ENCODE measurements at places on chromosomes 6 and 20. TPM values are rescaled to one million over a fixed set of nuclear protein-coding genes. Genes with fewer than 3 reads are reported as not detected.

MAP3K5 gene
- total RNA-seq: 1.3 TPM

GUCA1A gene
- total RNA-seq: not detected

COL9A3 gene
- 1.7 TPM for total RNA-seq

NKAPL gene
- total RNA-seq: not detected

FAM209B gene
- 0.55 TPM for total RNA-seq

FNDC11 gene
- total RNA-seq: 0.34 TPM

- DNase-seq: peak; percentile 71
- H3K27ac ChIP-seq: peak overlapping the region; percentile 44
- peak overlapping the region; percentile 79 for H3K4me3 ChIP-seq
Observed at GRCh38 chr20:63101781-63102720, 95.3 kb upstream of the BHLHE23 start.

DNA sequence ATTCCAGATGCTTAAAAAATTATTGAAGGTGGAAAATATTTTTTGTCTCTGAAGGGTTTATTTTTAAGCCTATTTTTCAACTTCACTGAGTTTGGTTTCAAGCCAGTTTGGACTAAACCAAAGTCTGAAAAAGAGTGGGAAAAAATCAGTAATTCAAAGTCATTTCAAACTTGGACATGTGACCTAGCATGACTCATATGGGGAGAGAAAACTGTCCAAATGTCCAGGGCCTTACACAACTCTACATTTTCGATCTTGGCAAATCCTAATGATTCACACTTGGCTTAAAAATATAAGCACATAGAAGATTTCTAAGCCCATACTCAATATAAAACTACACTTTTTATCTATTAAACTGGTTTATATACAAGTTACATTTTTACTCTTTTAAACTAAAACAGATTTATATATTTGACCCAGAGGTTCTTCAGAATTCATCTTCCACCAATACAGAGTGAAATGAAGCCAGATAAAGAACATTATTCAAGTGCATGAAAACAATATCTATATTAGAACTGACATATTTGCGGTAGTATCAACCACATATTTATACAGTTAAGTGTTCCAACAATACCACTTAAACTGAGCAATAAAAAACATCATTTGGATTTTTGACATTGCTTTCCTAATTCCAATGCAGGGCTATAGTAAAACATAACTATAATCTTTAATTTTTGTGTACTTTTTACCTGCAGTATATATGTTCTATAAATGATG, 110.3 kb upstream of the TCF21 start:
- H3K4me3 ChIP-seq: no peak overlapping the region
- DNase-seq: no peak
- H3K27ac ChIP-seq: peak overlapping the region; percentile 40
- peaks cover 29% of the 10 kb centered on the region for H3K4me1 ChIP-seq
- no peaks in the 10 kb centered on the region for H3K27me3 ChIP-seq

DNA sequence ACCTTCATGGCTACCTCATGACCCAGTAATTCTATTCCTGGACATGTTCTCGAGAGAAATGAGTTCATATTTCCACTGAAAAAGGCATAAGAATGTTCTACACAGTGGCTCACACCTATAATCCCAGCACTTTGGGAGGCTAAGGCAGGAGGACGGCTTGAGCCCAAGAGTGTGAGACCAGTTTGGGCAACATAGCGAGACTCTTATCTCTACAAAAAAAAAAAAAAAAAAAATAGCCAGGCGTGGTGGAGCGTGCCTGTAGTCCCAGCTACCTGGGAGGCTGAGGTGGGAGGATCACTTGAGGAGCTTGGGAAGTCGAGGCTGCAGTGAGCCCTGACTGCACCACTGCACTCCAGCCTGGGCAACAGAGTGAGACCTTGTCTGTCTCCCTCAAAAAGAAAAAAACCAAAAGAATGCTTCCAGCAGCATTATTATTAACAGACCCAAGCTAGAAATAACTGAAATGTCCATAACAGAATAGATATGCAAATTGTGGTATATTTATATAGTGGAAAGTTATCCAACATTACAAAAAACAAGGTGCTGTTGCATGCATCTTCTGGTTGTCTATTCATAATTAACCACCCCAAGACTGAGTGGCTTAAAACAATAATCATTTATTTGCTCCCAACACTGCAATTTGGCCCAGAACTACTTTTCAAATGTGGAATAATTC, 9.4 kb upstream of the RAB44 start:
- DNase-seq: no peak
- H3K27ac ChIP-seq: no peak overlapping the region
- H3K27me3 ChIP-seq: no peaks in the 10 kb centered on the region
- peaks cover 8% of the 10 kb centered on the region for H3K4me1 ChIP-seq
- H3K4me3 ChIP-seq: no peak overlapping the region

GRCh38 chr20:37337208-37337991, 8.5 kb upstream of the SRC start:
- no peak for DNase-seq
- peaks cover 13% of the 10 kb centered on the region for H3K4me1 ChIP-seq
- no peak overlapping the region for H3K4me3 ChIP-seq
- no peaks in the 10 kb centered on the region for H3K36me3 ChIP-seq
- H3K27me3 ChIP-seq: no peaks in the 10 kb centered on the region

DNA sequence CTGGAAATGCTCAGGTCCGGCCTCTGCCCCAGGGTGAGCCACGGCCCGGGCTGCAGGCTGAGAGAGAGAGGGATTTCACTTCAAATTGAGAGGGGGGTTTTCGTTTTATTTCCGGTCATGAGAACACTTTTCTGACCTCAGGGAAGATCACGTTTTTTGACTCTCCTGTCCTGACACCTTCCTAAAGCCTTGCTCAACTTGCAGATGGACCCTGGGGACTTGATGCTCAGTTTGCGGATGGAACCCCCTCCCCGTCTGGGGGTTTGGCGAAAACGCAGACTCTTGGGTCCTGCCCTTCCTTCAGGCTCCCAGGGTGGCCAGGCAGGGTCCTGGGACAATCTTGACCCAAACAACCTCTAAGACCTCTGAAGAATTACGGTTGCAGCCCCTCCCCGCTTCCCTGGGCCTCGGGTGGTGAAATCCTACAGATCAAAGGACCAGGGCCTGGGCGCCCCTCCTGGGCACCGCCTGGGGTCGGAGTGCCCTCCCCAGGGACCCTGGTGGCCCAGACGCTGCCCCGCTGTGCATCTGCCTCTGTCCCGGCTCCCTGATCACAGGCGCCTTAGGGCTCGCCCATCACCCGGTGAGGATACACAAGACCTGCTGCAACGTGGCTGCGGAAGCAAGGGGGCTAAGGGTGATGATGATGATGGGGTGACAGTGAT, 148.2 kb downstream of the ERMARD start:
- H3K4me1 ChIP-seq: no peaks in the 10 kb centered on the region
- H3K36me3 ChIP-seq: no peaks in the 10 kb centered on the region
- H3K4me3 ChIP-seq: no peak overlapping the region
- no peaks in the 10 kb centered on the region for H3K27me3 ChIP-seq
- no peak overlapping the region for H3K27ac ChIP-seq
- no peak for DNase-seq

GRCh38 chr6:30645989-30646388, 944 bp upstream of the C6orf136 start:
- no peak for DNase-seq
- H3K4me3 ChIP-seq: peak overlapping the region; percentile 83
- H3K27ac ChIP-seq: peak overlapping the region; percentile 4
- no peaks in the 10 kb centered on the region for H3K27me3 ChIP-seq

DNA sequence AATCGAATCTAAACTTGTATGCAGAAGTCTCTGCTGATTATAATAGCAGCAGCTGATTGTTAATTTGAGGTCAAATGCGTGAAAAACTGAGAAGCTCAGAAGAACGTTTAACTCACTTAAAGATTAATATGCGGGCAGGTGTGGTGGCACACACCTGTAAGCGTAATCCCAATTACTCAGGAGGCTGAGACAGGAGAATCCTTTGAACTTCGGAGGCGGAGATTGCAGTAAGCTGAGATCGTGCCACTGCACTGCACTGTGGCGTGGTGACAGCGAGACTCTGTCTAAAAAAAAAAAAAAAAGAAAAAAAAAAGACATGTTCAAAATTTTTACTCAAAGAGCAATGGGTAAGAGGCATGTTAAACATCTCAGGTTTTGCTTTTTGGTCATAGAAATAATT, 1370.8 kb downstream of the GRIK2 start:
- no peak for DNase-seq
- H3K27me3 ChIP-seq: no peaks in the 10 kb centered on the region
- peaks cover 3% of the 10 kb centered on the region for H3K36me3 ChIP-seq
- no peak overlapping the region for H3K4me3 ChIP-seq
- H3K27ac ChIP-seq: no peak overlapping the region
- peaks cover 18% of the 10 kb centered on the region for H3K4me1 ChIP-seq

DNA sequence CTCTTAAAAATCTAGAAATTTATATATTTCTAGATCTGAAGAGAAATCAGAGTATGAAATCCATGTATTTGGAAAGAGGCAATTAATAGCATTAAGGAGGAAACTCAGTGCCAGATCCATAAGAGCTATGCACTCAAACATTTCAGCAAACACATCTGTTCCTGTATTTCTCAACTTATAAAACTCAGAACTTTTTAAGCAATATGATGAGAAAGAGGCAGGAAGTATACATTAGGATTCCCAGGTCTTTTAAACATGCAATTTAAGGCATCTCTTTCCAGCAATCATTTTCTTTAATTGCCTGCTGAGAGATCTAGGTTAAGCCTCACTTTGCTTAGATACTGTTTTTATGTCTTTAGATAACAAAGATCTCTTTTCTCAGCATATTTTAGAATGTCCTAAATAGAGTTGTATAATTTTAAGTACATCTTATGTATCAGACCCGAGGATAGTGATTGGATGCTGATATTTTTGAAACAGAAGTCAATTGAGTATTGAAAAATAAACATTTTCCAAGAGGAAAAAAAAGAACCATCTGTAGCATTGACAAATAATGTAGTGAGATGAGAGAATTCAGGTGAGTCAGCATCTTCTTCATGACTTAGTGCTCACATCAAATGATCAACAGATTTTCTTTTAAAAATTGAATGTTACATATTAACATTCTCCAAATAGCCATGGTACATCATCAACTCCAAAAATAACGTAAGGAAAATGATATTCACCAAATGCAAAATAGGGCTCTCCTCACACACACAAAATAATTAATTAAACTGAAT, 461.4 kb upstream of the NOX3 start:
- H3K27ac ChIP-seq: no peak overlapping the region
- H3K27me3 ChIP-seq: no peaks in the 10 kb centered on the region
- no peak overlapping the region for H3K4me3 ChIP-seq
- no peaks in the 10 kb centered on the region for H3K36me3 ChIP-seq

DNA sequence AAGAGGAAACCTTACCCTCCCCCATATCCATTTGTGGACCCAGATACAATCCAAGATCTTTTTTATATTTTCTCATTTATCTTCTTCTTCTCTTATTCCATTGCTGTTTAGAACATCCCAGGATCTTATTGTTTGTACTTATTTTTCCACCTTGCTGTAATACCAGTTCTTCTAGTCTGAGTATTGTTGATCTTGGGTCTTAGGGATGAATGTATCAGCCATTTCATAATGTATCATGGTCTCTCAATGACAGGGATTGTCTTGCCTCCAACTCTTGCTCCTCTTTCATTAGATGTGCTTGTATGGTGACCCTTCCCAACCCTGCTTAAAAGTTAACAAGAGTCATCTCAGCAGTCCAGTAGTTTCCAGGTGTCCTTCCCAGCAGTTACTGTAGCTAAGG, 63.3 kb downstream of the MAP3K4 start:
- peaks cover 10% of the 10 kb centered on the region for H3K36me3 ChIP-seq
- no peak for DNase-seq
- H3K27ac ChIP-seq: no peak overlapping the region
- H3K4me1 ChIP-seq: peaks cover 5% of the 10 kb centered on the region

- H3K4me3 ChIP-seq: no peak overlapping the region
- no peak for DNase-seq
- H3K27me3 ChIP-seq: no peaks in the 10 kb centered on the region
Observed at GRCh38 chr6:123967905-123968304, 164.2 kb downstream of the NKAIN2 start.

GRCh38 chr6:27592481-27593199, 119.7 kb upstream of the ZNF184 start:
- DNase-seq: no peak
- no peaks in the 10 kb centered on the region for H3K36me3 ChIP-seq
- H3K4me1 ChIP-seq: no peaks in the 10 kb centered on the region
- H3K27me3 ChIP-seq: peaks cover 30% of the 10 kb centered on the region
- no peak overlapping the region for H3K27ac ChIP-seq

DNA sequence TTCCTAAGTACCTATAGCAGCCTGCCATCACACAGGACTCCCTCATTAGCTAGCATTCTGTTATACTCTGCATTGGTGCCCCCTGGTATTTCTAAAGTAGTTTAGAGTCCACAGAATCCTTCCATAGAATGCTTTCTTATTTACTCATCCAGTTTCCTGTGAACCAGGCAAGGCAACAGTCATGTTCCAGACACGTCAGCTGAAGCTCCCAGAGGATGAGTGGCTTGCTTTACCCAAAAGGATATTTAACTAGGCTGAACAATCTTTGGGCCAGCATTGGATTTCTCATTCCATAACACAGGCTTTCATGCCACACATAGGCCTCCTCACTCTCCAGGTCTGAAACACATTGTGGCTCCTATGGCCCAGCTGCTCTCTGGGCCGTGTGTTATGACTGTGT, 203.8 kb upstream of the MAP3K7 start:
- H3K4me3 ChIP-seq: no peak overlapping the region
- no peak for DNase-seq
- no peak overlapping the region for H3K27ac ChIP-seq
- H3K27me3 ChIP-seq: no peaks in the 10 kb centered on the region
- H3K36me3 ChIP-seq: no peaks in the 10 kb centered on the region

- DNase-seq: no peak
- no peak overlapping the region for H3K27ac ChIP-seq
- H3K36me3 ChIP-seq: peaks cover 7% of the 10 kb centered on the region
- no peaks in the 10 kb centered on the region for H3K27me3 ChIP-seq
Observed at GRCh38 chr6:55664591-55665587, 85.9 kb upstream of the HMGCLL1 start.

DNA sequence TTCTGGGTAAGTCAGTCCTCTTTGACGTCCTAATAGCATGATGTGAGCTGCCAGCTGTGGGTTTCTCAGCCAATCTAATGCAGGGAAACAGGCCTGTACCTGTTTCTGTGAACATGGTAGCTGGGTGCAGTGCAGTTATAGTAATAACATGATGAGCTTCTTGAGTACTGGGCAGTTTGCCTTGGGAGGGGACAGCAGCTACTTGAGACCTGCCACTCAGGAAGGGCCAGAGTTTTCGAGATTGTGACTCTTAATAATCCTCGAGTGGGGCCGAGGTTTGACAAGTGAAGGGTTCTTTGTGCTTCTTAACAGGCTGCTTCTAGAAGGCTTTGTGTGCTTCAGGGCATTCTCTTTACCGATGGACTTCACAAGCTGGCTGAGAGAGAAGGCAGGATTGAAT, 180.1 kb downstream of the JARID2 start:
- no peak for DNase-seq
- no peak overlapping the region for H3K27ac ChIP-seq
- no peak overlapping the region for H3K4me3 ChIP-seq
- peaks cover 2% of the 10 kb centered on the region for H3K36me3 ChIP-seq
- peaks cover 21% of the 10 kb centered on the region for H3K4me1 ChIP-seq

DNA sequence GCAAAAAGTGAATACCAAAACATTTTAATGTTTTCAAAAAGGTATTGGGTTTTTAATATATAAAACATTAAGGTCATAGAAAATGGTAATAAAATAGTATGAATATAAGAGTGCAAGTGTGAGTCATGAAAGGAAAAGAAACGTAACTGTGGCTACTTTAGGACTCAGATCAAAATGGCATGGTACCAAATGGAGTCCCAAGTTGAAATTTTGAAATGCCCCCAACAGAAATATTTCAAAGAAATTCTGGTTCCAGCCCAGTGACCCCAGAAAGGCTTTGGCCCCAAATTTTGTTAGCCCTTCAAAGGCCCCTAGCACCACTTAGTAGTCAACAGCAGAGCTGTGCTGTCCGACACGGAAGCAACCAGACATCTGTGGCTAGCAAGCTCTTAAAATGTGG, 6.0 kb downstream of the COL12A1 start:
- DNase-seq: no peak
- H3K4me1 ChIP-seq: peaks cover 64% of the 10 kb centered on the region
- peak overlapping the region; percentile 89 for H3K27ac ChIP-seq
- peak overlapping the region; percentile 70 for H3K4me3 ChIP-seq

All from osteocyte (in vitro differentiated cells).